ENCODE measurements at places on chromosomes 16 and 17.

DNA sequence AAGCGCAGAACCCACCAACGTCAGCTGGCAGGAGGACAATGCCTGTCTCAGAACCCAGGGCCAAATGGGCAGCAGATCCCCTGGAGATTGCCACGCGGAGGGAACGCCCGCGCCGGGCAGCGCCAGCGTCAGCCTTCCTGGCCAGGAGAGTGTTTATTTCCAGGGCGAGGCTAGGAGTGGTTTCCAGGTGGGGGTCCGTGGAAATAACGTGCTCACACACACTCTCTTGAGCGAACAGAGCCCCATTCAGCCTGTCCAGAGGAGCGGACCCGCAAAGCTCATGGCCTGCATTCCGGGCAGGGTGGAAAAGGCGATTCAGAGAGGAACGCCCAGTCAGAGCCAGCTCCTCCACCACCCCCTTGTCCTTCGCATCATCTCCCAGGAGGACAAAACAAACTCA lies 40.3 kb downstream of the SDK2 start:
- no peak for DNase-seq

DNA sequence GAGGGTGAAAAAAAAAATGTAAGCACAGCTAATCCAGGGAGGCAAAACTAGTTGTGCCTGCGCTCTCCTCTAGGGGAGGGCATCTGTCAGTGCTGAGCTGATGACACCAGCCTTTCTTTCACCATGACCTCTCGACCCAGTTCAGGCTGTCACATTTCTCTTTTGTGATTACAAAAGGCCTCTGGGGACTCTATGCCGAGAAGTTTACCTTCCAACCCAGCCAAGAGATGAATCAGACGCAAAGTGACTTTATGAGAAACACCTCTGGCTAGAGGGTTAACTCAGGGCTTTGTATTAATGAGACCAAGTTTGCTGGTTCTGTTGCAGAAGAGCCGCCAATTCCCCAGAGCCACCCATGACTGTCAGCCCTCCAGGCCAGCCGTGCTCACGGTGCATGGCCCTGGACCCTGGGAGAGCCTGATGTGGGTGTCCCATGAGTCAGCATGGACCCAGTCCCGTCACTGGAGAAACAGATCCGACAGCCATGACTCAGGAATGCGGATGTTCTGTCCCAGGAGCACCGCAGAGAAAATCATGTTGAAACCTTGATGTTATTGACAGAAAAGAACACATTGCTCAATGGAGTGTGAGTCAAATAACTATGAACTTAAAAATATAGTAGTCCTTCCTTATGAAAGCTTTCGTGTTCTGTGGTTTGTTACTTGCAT lies 437.2 kb downstream of the HS3ST3B1 start:
- no peak for DNase-seq

DNA sequence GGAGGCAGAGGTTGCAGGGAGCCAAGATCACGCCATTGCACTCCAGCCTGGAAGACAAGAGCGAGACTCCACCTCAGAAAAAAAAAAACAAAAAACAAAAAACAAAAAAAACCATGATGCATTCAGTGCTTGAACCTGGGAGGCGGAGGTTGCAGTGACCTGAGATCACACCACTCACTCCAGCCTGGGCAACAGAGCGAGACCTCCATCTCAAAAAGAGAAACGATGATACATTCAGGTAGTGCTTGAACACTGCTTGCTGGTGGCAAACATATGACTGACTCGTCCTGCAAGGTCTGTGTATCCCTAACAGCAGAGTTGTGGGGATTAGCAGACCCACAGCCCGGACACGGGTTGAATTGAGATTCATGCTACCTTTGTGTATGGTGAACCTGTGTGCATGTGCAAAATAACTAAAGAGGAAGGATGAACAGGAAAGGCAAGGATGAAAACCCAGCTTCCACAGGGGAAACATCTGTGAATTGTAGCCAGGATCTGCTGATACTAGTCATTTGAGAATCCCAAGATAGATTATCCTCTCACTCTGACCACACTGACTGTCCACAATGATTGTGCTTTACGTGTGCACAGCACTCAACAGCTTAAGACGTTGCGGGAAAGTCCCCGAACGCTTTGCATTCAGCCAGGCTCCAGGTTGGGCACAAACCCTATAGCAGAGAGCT lies 52.4 kb upstream of the MRPS23 start:
- DNase-seq = no peak

GRCh38 chr17:39650121-39650579 lies 13.2 kb downstream of the STARD3 start:
- no peak for DNase-seq

DNA sequence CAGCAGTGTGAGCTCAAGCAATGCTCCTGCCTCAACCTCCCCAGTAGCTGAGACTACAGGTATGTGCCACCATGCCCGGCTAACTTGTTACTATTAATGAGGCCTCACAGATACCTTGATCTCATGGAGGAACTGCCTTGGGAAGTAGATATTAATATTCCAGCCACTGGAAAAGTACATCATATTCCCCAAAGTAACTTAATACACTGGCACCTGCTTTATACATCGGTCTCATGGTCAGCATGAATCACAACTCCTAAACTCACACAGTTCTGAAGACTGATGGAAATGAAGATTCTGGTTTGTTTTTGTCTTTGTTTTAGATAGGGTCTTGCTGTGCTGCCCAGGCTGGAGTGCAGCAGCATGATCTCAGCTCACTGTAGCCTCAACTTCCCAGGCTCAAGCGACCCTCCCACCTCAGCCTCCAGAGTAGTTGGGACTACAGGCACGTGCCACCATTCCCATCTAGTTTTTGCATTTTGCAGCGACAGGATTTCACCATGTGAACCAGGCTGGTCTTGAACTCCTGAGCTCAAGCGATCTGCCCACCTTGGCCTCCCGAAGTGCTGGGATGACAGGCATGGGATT lies 28.2 kb downstream of the ADCY9 start:
- no peak for DNase-seq

DNA sequence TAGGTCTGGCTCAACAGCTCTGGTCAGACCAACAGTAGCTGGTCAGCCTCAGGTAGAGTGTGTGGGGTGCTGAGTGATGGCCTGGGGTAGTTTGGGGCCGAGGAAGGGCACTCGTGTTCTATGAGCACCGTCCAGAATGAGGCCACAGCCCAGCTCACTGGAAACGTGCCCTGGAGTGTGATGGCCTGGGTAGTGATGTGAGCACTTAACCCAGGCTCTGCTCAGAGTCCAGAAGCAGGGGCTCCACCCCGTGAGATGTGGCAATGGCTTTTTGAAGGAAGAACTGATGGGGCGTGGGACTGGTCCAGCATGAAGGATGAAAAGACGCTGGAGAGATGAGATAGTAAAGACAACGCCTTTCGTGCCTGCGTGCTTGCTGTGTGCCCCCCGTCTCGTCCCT lies 35.3 kb downstream of the NTN1 start:
- DNase-seq = no peak

GRCh38 chr16:58010886-58011285 lies 9.7 kb downstream of the USB1 start:
- DNase-seq = no peak

GRCh38 chr16:89084411-89084810 lies 9.2 kb upstream of the ACSF3 start:
- no peak for DNase-seq

GRCh38 chr17:32970281-32970680 lies 21.4 kb upstream of the SPACA3 start:
- DNase-seq = no peak

DNA sequence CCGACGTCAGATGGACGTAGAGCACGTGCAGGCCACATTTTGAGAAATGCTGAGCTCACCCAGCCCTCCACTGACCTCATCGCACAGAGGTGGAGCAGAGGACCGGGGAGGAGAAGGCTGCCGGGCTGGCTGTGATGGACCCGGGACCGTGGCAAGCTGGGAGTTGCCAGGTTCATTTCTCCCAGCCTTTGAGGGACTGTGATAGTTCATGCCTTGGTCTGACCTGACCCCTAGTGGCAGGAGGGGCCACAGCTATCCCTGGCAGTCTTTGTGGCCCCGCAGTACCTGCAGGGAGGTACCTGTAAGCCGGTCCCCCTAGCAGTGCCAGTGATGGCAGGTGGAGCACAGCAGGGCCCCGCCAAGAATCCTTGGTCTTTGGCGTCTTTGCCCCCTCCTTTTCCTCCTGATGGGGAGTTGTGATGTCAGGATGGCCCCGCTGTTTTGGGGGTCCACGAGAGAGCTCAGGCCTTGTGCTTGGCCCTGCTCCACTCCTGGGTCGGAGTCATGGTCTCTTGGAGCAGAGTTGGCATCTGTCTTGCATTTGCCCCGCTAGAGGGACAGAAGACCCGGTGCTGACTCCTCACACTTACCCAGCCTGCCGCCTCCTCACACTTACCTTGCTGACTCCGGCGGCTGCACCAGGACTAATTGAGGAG lies 50.4 kb downstream of the OR1D5 start:
- no peak for DNase-seq

- peak; percentile 30 for DNase-seq
Measured at GRCh38 chr17:57009737-57010445, 32.0 kb downstream of the SCPEP1 start.

DNA sequence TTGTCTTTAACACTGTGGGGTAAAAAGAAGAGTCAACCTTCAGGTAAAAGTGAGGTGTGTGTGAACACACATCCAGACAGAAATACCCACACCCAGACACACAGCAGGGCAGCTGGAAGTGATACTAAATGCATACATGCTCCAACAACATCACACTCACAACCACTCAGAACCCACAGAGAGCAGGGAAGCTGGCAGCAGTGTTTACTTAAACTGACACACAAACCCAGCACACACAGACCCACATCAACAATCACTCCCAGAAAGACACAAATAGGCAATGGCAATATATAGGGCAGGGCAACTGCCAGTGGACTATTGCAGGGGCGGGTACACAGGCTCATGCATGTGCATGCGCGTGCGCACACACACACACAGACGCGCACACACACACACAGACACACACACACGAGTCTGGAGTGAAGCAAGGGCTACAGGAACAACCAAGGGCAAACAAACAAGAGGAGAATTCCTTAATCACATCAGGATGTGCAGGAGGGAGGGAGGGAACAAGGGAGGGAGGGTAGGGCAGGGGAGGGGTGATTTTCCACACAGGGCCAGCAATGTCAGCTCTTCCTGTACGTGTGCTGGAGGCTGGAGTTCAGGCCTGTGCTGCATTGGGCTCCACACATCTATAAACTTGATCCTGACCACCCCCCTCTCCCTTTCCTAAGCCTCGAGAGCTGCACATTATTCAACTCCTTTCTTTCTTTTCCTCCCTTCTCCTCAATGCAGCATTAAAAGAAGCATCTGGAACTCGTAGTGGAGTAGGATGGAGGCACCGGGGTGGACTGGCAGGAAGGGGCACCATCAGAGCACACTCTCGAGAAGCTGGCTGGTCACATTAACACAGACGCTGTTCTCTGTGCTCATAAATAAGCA lies 30.1 kb downstream of the HIC1 start:
- no peak for DNase-seq

DNA sequence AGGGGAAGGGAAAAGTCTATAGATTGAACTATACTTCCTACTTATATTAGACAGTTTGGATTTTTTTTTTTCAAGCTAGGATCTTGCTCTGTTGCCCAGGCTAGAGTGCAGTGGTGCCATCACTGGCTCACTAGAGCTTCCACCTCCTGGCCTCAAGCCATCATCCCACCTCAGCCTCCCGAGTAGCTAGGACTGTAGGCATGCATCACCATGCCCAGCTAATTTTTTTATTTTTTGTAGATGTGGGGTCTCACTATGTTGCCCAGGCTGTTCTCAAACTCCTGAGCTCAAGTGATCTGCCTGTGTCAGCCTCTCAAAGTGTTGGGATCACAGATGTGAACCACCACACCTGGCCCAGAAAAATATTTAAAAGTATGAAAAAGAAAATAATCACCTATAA lies 121.0 kb upstream of the HAS3 start:
- no peak for DNase-seq

- DNase-seq = no peak
Measured at GRCh38 chr17:14494161-14494560, 193.3 kb downstream of the HS3ST3B1 start.

GRCh38 chr17:46771561-46772474 lies 46.7 kb downstream of the WNT3 start:
- DNase-seq = no peak

DNA sequence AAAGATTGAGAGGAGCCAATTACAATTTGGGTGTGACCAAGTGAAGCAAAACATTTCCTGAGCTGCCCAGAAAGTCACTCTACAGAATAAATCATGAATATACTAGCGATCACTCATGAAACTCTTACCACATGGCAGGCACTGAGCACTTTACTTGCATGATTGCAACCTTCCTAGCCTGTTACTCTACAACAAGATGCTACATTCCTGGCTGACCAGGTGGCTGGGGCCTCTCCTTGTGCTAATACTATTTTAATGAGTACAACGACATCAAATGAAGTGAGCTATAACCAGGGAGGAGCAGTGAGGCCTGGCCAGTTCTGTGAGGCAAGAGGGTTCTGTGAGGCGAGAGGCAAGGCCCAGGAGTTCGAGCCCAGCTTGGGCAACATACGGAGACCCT lies 75.2 kb downstream of the CPPED1 start:
- no peak for DNase-seq

GRCh38 chr17:17675925-17676534 lies 5.2 kb upstream of the RAI1 start:
- DNase-seq = no peak

DNA sequence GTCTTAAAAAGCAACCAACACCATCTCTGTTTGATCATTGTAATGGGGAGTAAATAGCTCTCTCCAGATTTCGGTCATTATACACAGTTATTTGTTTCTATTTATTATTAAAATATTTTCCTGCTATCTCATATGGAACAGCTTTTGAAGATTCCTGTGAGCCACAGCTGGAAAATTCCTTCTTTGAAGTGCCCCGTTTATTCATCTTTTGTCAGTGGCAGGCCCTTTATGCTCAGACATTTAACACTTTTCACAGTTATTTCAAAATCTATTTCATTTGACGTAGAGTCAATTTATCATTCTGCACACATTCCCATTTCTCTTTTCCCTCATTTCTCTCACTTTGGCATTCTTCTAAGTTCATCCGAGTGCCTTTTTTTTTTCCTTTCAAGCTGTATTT lies 245.9 kb upstream of the ELAC2 start:
- no peak for DNase-seq

DNA sequence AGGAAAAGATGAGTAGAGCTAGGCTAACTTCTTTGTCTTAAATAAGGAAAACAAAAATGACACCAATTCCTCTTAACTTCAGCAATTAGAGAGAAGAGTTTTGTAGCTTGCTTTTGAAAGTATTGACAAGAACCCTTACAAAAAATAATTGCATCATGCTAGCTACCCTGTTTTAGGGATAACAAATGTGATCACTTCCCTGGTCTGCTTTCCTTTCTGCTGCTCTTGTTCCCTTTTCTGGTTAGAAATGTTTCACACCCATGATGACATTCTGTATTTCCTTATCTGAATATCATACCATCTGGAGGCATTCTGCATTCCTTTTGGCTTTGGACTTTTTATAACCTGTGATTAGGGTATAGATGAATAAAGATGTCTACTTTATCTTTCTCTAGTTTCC lies 9.9 kb upstream of the SMIM36 start:
- DNase-seq = no peak
